ENCODE measurements at places on chromosomes 1 and 21.

- DNase-seq, result no peak
Measured at GRCh38 chr1:228337711-228338520, 68.7 kb downstream of the TRIM11 start.

- DNase-seq, result no peak
Measured at GRCh38 chr21:44898851-44899767, 21.6 kb downstream of the ITGB2 start.

DNA sequence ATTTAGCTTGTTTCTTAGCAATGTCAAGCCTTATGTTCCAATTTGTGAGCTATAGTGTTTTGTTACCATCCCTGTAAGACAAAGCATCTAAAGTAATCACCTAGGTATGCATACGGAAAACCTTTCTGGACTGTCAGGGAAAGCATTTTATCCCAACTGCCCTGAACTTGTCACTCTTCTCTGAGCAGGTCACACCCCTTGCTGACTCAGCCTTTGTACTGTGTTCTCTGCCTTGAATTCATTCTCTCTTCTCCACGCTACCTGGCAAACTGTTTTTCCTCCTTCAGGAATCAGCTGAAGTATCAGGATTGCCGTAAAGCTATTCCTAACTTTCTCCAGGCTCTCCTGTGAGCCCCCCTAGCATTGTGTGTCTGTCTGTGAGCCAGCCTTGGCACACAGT is 54.2 kb downstream of the PBX1 start:
- DNase-seq, result no peak

DNA sequence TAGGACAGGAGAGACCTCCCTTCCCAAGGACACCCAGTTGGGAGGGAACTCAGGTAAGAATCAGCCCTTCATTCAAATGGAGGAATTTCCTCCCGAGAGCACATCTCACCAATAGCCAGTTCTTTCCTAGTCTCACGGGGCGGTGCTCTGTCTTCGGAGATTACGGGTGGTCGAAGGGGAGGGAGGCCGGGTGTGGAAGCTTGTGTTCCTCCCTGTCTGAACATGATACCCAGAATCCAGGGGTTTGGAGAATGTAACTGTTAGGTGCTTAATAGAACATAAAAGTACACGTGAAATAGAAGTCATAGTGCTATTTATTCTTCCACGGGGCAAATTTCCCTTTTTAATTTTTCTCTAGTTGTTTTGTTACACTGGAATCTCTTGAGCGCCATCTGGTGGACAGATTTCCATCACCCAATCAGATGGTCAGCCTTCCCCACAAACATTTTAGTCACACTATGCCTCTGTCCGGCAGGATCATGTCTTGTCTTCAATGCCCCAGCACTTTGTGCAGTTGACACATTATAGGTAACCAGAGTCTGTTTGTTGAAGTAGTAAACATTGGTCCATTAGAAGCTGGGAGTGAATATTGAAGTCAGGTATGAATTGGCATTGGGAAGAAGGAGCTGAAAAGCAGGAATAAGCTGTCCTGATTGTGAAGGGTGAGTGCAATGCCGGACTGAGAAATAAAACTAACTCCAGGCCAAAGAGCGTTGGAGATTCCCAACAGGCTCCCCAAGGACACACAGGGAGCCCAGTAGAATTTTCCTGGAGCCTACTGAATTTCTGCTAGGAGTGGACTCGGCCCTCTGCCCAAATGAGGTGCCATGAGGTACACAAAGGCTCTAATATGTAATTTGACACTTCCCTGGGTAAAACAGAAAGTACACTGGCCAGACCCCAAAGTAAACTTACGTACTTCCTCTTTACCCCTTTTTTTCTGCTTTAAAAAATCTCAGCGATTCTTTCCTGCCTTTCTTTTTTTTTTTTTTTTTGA is 27.6 kb upstream of the ZNF697 start:
- DNase-seq, result peak; percentile 64

DNA sequence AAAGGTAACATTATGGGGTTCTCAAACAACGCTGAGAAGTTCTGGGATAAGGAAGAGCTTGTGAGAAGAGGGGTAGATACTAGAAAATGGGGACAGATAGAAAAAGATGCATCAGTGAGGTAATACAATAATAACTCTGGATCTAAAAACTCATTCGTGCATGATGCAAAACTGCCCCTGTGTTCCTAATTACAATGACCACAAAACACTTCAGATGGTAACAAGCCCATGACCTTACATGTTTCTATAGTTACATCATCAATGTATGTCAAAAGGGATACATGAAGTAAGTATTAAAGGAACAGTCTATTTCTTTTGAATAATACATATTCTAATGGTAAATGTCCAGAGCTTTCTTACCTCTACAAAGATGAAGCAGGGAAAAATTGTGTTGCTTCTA is 110.6 kb upstream of the PLPPR5 start:
- no peak for DNase-seq

- no peak for DNase-seq
Measured at GRCh38 chr1:186819126-186819525, 9.6 kb upstream of the PLA2G4A start.

- DNase-seq, result no peak
Measured at GRCh38 chr1:17207046-17207445, 2.1 kb downstream of the PADI1 start.

DNA sequence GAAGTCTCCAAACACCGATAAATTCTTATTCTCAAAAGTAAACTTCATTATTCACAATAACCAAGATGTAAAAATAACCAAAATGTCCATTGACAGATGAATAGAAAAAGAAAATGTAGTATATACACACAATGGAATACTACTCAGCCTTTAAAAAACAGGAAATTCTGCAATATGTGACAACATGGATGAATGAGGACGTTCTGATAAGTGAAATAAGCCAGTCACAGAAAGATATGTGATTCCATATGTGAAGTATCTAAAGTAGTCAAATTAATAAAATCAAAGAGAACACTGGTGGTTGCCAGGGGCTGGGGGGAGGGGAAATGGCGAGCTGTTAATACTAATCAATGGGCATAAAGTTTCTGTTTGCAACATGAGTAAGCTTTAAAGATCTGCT is 36.0 kb downstream of the LRRC8C start:
- DNase-seq, result no peak

DNA sequence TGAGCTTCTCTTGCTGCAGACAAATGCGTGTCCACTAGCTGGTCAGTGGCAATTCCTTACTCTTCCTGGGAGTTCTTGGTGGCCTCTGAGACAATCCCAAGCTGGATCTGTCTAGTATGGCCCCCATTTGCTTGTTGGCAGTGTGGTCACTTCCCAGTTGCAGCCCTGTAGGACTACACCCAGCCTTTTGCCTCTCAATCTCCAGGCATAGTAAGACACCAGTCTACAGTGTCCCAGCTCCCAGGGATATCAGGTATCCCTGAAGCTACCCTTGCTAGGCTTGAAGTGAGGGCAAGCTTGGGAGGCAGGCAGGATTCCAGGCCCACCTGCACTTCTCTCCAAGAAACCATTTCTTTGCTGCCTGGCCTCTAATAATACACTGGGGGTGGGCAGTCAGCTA is 316.6 kb downstream of the RYR2 start:
- no peak for DNase-seq

GRCh38 chr1:192739476-192740184 is 69.2 kb upstream of the RGS2 start:
- no peak for DNase-seq

GRCh38 chr1:55700359-55701130 is 485.4 kb upstream of the USP24 start:
- DNase-seq, result no peak

DNA sequence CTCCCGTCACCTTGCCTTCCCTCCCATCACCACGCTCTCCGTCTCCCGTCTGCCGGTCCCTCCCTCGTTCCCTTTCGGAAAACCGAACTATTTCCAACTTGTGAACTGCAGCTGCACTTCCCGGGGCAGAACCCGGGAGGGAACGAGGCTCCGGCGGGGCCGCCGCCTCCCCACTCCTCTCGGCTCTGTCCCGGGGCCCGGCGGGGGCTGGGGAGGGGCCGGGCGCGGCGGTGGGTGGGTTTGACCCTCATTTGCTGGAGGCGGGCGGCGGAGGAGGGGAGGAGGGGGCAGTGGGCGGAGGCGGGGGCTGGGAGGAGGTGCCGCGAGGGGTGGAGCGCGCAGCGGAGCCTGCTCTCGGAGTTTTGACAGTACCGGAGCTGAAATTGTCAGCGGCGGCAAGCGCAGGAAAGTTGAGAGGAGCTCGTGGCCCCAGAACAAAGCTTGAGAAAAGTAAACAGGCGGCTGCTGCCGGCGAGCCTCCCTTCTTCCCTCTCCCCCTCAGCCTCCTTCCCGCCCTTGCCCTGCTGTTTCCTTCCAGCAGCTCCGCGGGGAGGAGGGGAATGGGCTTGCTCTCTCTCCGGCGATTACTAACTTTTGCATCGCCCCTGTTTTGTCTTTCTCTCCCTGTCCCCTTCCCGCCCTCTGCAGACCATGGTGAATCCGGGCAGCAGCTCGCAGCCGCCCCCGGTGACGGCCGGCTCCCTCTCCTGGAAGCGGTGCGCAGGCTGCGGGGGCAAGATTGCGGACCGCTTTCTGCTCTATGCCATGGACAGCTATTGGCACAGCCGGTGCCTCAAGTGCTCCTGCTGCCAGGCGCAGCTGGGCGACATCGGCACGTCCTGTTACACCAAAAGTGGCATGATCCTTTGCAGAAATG is 2.9 kb downstream of the LMO4 start:
- peak; percentile 82 for DNase-seq

- no peak for DNase-seq
Measured at GRCh38 chr1:1748686-1749321, 24.6 kb upstream of the CDK11A start.
